ENCODE measurements at places on chromosomes 4 and X.

DNA sequence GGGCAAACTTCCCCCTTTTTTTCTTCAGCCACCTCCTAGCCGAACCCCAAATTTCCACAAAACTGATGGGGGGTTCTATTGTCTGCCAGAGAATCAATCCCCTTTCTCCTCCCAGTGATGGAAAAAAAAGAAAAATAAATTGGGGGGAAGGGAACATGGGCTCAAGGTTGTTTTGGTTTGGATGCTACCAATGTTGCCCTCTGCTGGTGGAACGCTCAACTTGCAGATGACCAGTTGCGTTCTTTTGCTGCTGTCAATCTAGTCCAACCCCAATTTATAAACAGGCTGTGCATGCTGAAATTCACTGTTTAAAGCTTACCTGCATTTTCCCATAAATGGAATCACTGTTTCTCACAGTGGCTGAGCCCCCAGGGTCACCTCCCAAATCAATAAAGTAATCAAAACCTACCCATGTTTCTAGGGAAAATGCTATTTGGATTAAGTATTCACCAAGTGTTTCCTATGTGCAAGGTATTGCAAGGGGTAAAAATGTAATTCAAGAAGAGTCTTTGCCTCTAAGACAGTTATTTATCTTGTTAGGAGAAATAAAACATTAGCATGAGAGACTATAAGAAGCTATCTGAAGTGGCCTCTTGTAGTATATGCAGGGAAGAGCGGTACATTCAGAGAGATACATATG, 116.7 kb upstream of the TMEM164 start:
- DNase-seq = no peak

DNA sequence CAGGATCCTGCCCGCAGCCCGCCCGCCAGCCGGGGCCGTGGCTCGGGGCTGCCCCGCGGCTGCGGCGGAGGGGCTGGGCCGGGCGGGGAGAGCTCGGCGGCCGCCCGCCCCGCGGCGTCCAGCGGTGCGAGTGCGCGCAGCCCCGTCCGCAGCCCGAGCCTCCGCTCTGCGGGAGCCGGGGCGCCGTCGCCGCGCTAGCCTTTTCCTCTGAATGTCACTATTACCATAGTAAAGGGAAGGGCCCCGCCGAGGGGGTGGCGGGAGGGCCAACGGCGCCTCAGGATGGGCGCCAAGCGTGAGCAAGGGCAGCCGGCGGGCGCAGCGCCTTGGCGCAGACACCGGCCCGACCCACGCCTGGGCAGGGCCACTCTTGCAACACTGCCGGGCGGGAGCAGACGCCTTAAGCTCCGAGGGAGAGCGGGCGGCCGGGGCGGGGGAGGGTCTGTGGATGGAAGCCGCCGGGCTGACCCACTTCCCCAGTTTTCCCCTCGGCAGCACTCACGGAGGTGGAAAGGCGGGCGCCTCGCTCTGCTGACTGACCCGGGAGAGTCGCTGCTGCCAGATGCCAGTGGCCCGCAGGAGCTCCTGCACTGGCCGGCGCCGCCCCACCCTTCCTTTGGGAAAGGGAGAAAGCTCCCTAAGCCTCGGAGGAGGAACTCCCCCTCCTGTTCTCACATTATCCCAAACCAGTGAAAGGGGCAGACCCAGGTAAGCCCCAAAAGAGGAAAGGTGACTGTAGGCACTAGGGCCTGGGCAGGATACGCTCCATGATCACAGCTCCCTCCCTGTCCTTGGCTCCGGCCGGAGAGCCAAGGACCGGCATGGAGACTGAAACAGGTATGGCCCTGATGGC, 329.4 kb downstream of the HNRNPD start:
- no peak for DNase-seq

GRCh38 chrX:8688776-8689175, 43.2 kb downstream of the ANOS1 start:
- no peak for DNase-seq

DNA sequence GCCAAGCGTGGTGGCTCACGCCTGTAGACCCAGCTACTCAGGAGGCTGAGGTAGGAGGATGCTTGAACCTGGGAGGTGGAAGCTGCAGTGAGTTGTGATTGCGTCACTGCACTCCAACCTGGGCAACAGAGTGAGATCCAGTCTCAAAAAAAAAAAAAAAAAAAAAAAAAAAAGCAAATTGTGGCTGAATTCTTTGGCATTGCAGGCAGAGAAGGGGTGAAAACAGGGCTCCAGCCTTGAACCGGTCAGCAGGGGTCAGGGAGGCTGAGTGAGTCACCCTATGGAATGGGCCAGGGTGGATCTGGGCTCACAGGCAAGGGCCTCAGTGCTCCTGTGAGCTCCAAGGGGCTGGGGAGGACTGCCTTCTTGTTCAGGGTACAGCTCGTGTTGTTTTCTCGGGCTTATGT, 13.2 kb upstream of the FAM3A start:
- no peak for DNase-seq

DNA sequence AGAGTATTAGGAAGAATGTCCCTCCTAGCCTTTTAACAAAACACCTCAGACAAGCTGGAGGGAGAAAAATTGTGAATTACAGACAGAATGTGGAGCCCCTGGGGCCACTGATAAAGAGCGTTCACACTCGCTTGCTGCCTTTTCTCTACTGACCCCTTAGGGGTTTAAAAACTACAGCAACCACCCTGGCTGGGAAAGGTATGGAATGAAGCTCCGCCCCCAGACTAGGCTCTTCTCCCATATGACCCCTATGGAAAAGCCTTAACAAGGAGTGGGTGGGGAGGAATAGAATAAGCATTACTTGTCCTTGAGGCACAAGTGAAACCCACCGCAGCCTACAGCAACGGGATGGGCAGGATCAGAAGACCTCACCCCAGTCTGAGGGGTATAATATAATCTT, 26.3 kb downstream of the ANKRD50 start:
- no peak for DNase-seq

DNA sequence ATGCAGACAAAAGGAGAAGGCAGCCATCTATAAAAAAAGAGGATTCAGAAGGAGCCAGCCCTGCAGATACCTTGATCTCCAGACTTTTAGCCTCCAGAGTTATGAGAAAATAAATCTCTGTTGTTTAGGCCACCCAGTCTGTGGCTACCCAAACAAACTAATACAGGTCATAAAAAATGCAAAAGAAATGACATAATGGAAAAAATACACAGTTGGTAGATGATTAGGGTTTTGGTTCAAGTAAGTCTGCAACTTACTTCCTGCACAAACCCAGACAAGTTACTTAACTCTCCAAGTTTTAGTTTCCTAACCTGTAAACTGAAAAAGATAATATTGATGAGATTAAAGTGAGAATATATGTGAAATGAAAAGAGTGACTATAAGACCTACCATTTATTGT, 11.3 kb downstream of the QDPR start:
- no peak for DNase-seq

DNA sequence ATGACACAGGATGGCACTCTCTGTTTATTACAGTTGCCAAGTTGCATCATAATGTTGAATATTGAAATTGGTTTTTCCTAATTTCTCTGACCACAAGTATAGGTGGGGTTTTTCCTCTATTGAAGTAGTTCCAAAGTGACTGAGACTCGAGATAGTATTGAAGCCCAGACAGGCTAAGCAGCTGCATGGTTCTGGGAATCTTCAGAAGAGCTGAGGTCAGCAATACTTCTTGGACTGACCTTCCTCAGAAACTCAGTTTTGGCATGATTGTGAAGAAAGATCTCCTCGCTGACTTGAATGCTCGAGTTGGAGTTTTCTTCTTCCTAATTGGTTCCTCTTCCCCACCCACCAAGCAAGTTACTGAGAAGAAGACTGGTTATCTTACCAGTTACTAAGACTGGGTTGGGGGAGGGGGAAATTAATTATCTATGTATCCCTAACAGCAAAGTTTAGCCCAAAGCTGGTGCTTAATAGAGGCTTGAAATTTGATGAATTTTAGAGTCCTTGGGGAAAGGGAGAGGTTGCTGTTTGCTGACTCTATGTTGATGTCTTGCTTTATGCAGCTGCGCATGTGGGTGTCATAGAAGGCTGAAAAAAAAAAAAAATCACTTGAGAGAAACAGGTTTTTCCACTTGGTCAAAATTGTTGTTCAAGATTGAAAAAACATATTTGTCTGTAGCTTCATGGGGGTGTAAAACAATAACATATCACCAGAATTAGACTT, 91.1 kb downstream of the P2RY10 start:
- DNase-seq = no peak

GRCh38 chr4:89316931-89317366, 9.3 kb upstream of the GPRIN3 start:
- no peak for DNase-seq

DNA sequence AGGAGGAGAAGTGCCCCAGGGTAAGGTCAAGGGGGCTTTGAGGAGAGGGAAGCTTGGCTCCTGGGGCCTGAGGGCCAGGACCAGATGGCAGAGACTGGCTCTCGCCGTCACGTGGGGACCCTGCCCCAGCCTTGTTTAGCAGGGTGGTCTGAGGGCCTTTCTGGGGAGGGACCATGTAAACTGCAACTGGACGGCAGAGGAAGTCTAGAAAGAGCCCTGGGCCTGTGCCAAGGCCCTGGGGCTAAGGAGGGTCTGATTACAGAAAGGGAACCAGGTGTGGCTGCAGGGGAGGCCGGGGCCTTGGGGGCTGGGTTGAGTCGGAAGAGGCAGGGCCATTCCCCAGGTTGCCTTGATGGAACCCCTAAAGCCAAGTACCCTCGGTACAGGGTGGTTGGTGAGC, 1.8 kb upstream of the HGFAC start:
- DNase-seq = no peak

DNA sequence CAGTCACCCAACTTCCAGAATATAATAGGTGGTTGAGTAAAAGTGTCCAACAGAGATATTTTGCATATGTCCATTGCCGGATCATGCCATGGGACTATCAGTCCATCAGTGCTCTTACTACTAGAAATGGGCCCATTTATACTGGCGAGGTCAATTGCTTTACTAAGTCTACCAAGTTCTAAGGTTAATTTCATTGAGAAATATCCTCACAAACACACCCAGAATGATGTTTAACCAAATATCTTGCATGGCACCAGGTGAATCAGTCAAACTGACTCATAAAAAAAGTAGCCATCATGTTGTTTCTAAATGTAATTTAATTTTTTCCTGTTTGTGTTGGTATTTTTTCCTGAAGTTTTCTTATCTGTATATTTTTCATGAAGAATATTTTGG, 1217.0 kb downstream of the RAPGEF2 start:
- DNase-seq = no peak

GRCh38 chr4:123785538-123785937, 388.9 kb downstream of the SPRY1 start:
- no peak for DNase-seq

DNA sequence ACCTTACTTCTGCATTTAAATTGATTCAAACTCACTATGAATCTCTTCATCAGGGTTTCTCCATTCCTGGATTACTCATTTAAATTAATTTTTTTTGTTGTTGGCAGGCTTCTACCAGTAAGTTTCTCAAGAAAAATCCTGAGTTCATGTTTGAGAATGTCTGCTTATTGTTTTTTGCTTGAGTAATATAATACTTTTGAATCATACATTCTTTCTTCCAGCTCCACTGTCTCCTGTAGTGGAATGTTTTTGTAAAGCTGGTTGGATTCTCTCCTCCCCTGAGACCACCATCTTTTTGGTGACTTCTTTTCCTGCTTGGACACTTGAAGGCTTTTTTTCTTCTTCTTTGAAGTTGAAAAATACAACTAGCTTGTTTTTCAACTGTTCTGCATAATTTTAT, 4.3 kb upstream of the MID1IP1 start:
- no peak for DNase-seq

GRCh38 chr4:152401424-152401823, 134.5 kb downstream of the FBXW7 start:
- DNase-seq = no peak

DNA sequence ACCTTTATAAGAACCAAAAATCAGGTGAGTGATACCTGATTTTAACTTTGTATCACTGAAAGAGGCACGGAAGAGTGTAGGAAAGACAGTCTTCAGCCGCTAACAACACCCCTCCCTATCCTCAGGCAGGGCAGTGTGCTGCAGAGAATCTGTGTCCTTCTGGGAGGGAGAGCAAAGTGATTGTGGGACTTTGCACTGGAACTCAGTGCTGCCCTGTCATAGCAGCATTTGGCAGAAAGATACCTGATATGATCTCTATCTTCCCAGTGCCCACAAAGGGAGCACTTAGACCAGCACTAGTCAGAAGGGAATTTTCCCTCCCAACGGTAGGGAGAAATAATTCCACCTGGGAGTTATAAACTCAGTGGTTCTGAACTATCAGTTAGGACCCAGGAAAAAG, 139.0 kb downstream of the FMR1NB start:
- DNase-seq = no peak

- DNase-seq = no peak
Observed at GRCh38 chrX:12309040-12309743, 170.9 kb downstream of the FRMPD4 start.

- no peak for DNase-seq
Observed at GRCh38 chrX:52380993-52381392, 12.2 kb downstream of the XAGE2 start.

GRCh38 chr4:39932776-39933402, 44.8 kb downstream of the PDS5A start:
- no peak for DNase-seq

GRCh38 chr4:101140228-101140627, 207.1 kb downstream of the PPP3CA start:
- DNase-seq = no peak

DNA sequence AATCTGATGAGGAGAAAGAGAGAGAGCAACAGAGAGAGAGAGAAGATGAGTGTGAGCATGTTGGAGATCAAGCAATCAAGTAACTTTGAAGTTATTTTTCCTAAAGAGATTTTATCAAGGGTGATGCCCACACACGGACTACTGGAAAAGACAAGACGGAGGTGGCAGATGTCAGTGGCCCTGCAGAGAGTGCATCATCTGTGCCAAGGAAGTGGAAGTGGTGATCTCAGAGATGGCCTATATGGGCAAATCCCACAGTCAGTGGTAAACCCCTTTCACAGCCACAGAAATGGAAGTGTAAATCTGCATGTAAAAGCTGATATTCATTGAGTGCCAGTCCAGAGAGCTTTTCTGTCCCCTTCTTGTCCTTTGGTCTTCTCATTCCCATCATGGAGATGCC, 577.2 kb upstream of the AADAT start:
- no peak for DNase-seq

GRCh38 chr4:11051181-11051580, 366.6 kb upstream of the CLNK start:
- no peak for DNase-seq

DNA sequence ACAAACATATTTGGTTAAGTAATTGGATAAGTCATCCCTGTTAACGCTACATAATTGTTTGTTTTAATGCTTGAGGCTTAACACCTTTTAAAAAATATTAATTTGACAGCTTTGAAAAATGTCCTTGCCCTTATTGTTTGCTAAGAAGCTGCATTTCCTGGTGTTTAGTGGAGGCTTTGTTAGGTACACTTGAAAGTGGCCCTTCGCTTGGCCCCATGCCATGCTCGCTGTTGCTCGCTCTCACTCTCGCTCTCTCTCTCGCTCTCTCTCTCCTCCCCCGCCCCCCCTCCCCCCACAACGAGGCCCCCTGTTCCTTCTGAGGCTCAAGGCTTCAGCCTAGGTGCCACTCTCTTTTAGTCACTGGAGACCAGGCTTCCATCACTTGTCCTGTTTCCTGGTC, 139.6 kb downstream of the DCLK2 start:
- no peak for DNase-seq
